Skeletal muscle cell (primary cell): ENCODE measurements at places on chromosomes 5 and 9.

DNA sequence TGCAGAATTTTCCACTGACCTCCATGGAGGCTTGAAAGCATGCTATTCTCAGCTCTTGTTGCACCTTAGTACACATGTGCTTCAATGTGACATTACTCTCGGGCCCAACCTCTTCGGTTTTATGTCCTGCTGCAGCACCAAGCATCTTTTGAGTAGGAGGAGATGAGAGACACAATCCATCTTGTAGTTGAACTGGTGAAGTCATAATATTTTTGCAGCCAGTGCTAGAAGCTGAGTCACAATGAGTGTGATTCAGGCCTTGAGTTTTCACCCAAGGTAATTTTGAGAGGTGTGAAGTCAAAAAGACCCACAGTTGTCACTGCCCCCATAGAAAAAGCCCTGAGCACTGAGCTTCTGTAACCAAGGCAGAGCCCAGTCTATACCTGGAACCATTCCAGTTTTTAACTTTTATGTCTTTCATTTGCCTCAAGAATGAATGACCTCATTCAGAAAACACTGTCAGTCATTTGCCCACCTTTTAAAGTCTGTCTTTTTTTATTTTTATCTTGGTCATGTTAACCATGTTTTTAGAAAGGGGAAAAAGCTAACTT is 117.7 kb downstream of the ZNF462 start:
- DNase-seq: peak; percentile 21

DNA sequence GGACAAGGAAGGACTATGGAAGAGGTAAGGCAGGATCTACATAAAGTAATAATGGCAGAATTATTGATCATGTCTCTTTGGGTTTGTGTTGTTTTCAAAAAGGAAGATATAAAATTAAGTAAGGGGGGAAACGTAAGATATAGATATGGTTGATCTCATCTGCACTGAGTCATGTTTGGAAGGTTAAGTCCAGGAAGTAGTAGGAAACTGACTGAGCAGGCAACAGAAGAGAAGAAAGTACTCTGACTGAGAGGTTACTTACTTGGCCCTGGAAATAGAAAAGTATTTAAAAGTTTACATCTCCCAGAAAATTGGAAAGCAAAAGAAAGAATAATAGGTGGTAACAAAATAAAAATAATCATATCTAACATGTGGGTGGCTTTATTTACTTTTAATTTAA is 405.3 kb upstream of the RGMB start:
- no peak for DNase-seq

DNA sequence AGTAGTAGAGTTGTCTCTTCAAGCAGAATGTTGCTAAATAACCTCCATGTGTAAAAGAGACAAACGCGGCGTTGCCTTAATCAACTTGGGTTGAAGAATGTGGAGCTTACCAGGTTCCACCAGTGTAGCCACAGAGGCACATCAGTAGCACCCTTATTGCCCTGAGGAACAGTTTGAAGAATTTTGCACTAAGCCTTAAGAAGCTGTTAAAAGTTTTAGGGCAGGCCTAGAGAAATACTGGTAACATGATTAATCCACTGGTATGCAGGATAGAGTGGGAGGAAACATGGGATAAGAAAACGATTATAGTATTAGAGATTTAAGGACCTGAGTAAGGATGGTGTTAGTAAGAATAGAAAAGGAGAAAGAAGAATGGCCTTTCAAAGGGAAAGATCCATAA is 100.6 kb downstream of the ZCCHC7 start:
- no peak for DNase-seq

GRCh38 chr5:79488775-79489174 is 25.2 kb downstream of the HOMER1 start:
- DNase-seq: no peak

GRCh38 chr9:90442723-90443122 is 199.9 kb downstream of the DIRAS2 start:
- DNase-seq: no peak

DNA sequence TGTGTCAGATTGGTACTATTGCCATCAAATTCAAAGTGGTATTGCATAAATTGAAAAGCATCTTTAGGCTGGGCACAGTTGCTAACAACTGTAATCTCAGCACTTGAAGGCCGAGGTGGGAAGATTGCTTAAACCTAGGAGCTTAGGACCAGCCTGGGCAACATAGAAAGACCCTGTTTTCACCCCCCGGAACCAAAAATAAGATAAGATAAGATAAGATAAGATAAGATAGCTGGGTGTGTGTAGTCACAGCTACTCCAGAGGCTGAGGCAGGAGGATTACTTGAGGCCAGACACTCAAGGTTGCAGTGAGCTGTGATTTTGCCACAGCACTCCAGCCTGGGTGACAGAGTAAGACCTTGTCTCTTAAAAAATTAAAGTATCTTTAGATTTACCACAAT is 297.9 kb upstream of the SEMA6A start:
- no peak for DNase-seq

GRCh38 chr5:1161833-1162229 is 39.6 kb upstream of the SLC6A19 start:
- DNase-seq: no peak

DNA sequence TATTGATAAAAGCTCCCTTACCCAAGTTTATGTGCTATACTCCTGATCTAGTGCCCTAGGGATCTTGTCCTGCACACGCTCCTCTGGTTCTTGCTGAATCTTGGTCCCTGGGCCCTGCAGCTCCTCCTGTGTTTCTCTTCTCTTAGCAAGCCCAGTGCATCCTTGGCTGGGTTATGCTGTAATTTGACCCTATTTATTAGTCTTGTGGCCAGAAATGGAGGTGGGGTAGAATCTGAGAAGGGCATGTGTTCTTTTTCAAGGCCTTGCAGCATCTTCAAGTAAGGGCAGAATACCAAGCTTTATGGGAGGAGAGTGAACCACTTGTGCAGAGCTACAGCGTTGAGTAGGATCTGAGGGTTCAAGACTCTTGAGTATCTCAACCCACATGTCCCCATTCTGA is 366.8 kb downstream of the FAM170A start:
- peak; percentile 25 for DNase-seq

DNA sequence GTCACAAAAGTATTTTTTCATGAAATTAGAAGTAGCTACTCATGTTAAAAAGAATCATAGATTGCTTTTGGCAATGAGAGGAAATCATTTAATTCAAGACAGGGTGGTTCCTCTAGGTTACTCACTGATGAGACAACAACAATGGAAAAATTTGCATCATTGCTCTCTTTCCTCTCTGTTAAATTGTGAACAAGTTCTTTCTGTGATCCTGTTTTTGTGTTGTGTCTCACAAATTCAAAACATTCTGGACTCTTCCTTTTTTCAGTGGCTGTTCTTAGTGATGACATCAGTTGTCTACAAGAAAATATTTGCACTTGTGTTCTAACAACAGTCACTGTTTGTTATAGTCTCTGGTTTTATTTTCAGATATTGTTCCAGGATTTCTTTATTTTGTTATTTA is 95.3 kb downstream of the XRCC4 start:
- DNase-seq: no peak

- DNase-seq: peak; percentile 52
Observed at GRCh38 chr9:82332018-82332773, 343.6 kb downstream of the SPATA31D1 start.

DNA sequence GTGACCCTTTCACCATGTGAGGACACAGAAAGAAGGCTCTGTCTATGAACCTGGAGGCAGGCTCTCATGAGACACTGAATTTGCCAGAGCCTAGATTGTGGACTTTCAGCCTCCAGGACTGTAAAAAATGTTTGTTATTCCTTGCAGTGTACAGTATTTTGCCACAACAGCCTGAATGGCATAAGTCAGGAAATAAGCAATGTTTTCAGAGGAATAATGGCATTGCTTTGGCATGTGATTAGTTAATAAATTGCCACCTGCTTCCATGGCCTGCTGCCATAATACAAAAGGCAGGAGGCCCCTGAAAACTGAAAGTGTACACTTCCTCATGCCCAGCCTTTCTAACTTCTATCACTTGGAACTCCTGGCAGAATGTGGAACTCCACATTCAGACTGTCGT is 408.1 kb downstream of the GADD45G start:
- DNase-seq: no peak

- no peak for DNase-seq
Observed at GRCh38 chr5:76954383-76954763, 1.5 kb downstream of the CRHBP start.

- no peak for DNase-seq
Observed at GRCh38 chr5:149325894-149326293, 19.4 kb upstream of the GRPEL2 start.

DNA sequence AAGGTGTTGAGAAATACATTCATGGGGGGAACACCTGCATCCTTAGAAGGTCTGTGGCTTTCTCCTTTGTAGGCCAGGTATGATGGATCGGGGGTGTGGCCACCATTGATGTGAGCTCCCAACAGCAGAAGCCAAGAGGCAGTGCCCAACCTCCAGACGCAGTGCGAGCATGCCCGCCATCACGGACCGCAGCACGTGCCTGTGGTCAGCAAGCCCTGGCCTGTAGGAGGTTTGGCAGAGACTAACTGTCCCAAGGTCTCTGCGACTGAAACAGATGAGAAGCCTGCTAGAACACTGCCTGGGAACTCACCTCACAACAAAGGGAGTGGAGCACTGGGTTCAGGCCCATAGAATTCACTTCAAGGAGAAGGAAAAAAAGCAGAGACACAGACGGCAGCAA is 31.9 kb upstream of the ZNF354A start:
- no peak for DNase-seq

GRCh38 chr5:77778881-77779438 is 2.8 kb upstream of the TBCA start:
- no peak for DNase-seq

DNA sequence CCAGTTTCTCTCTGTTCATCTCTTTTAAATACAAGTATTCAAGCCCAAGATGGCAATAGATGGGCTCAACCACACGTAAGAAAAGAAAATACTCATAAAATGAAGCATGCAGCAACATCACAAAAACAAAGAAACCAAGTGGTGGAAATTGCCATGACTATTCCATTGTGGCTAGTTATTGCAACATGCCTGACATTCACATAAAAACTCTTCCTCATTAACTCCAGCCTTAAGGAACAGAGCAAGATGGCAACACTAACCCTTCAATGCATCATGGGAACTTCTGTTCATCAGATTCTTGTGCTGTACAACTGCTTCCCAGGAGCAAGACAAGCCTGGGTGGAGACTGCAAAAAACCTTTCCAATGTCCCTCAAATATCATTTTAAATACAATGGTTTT is 1.4 kb upstream of the GLIS3 start:
- DNase-seq: peak; percentile 97

- no peak for DNase-seq
Observed at GRCh38 chr5:1320436-1321344, 24.2 kb downstream of the CLPTM1L start.

DNA sequence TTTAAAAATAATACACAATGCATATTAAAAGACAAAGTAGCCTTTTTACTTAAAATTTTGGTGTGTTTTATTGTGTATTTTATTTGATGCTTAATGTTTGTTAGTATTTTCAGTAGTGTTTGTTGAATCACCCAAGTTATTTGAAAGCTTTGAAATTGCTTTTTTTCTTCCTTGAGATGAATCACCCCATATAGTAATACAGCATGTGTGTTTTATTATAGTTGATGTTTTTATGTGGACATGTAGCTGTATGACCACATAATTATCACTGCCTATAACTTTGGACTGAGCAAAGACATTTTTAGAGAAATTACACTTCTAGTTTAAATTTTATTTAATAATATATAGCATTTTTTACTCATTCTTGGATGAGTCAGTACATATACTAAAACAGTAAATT is 18.0 kb downstream of the FAM174A start:
- DNase-seq: no peak

DNA sequence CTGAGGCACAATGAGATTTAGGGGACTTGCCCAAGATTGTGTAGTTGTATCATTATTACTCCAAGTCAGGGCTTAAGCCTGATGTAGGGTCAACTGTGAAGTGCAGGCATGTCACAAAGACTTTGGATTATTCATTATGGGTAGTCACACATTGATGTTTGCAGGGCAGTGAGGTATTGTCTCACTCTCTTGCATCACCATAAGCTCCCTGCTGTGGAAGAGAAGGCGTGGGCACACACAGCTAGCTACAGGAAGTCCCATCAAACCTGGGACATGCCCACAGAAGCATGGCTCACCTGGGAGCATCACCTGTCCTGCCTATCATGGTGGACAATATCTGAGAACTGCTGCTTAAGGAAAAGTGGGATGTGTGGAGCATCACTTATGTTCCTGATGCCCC is 42.1 kb downstream of the TMOD1 start:
- DNase-seq: no peak

DNA sequence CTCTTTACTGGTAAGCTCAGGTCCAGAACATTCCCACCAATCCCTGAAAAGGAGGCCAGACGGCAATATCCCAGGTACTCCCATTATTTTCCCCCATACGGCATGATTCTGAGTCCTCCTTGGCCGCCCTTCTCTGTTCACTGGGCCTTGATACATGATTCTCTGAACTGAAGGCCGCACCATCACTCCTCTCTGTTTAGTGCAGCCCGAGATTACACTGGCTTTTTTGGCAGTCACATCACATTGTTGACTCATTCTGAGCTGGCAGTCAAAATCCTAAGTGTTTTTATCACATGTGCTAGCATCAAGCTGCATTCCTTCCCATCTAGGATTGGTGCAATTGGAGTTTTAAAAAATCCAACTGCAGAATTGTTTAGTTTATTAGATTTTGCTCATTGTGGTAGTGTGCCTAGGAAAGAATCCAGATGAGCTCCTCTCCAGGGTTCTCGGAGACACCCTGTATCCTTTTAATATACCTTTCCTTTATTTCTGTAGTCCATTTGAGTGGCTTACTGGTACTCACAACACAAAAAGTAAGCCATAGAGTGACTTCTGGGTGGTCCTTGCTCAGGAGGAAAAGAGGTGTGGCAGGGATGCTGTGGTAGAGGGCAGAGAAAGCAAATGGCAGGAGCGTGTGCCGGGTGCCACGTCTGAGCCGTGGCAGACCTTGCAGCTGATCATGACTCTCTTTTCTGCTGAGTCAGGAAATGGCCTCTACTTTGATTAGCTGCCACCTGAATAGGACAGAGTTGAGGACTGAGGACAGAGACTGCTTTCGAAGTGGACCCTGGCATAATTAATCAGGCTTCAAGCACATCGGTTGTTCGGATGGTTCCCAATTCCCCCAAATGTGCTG is 121.1 kb upstream of the IL12B start:
- peak; percentile 80 for DNase-seq

GRCh38 chr5:5726401-5726800 is 303.9 kb downstream of the ICE1 start:
- DNase-seq: no peak

DNA sequence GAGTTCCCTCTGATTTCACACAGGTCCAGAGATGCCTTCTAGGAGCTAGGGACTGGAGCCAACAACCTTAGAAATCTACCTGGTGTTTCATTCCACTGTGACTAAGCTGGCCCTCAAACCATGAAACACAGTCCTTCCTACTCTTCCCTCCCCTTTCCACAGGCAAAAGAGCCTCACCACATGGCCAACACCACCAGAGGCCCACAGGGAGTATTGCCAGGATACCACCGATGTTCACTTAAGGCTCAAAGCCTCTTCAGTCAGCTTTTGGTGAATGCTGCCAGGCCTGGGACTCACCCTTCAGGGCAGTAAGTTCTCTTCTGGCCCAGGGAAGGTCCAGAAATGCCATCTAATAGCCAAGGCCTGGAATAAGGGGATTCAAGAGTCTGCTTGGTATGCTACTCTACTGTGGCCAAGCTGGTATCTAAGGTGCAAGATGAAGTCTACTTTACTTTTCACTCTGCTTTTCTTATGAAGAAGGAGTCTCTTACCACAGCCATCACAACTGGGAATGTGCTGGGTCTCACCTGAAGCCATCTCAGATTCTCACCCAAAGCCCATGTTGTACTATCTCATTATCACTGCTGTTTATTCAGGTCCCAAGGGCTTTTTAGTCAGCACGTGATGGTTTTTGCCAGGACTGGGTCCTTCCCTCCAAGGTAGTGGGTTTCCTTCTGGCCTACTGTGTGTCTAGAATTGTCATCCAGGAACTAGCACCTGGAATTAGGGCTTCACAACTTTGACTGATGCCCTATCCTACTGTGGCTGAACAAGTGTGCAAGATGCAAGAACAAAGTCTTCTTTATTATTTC is 1018.4 kb downstream of the TAF11L14 start:
- DNase-seq: no peak
